Esophagus squamous epithelium (tissue), 5 donors: ENCODE measurements at places on chromosomes 7 and 10.

DNA sequence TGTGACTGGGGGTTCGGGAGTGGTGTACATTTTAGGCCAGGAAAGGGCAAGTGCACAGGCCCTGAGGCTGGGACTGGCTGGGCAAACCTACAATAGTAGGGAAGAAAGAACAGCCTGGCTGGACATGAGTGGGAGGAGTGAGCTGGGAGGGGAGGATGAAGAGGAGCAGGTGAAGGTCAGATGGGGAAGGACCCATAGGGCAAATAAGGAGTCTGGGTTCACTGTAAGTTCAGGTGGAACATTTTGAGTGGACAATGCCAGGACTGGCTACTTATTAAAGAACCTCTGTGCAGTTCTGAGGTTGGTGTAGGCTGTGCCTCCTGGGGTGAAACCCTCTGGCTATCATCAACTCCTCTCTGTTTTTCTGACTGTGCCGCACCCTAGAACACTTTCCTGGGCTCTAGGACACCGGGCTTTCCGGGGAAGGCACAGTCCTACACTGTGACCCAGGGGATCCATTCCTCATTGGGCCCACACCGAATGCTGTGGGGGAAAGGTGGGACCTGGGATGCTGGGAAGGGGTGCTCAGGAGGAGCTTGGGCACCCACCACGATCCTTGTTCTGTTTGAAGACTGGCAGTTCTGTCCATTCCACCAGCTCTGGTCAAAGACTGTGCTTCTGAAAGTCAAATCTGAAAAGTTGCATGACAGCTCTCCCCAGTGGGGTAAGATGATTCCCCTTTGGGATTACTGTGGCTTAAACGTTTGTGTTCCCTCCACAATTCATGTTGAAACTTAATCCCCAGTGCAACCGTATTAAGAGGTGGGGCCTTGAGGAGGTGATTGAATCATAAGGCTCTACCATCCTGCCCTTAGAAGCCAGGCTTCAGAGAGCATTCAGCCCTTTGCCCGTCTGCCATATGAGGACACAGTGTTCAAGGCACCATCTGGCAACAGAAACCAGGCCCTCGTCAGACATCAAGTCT, 4.0 kb upstream of the MMP21 start:
- DNase-seq = no peak

DNA sequence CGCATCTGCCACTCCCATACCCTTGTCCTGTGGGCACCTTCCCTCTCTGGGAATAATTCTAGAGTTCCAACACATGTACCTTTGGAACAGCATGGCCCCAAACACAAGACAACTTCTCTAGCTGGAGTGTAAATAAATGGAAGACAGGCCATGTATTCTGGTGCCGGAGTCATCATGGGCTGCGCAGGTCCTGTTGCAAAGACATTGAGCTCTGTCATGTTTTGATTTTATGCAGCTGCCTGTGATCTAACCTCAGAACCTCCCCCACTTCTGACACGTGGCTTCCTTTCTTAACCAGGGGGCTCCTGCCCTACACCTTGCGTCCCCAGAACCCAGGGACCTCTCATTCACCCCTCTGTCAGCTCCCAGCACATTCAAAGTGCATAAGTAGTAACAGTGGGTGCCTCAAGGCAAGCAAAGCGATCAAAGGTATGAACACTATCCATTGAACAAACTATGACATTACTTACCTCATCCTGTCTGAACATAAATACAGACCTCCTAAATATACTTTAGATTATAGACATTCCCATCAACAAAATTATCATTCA, 219.9 kb downstream of the FGFR2 start:
- no peak for DNase-seq

- DNase-seq = no peak
Observed at GRCh38 chr10:3961082-3961481, 176.1 kb upstream of the KLF6 start.

GRCh38 chr7:139476139-139476538, 7.3 kb downstream of the KLRG2 start:
- no peak for DNase-seq

- no peak for DNase-seq
Observed at GRCh38 chr10:23065181-23065948, 30.0 kb upstream of the MSRB2 start.

- no peak for DNase-seq
Observed at GRCh38 chr7:155291045-155291530, 6.6 kb upstream of the INSIG1 start.
